NCI-H446 (cell line): ENCODE measurements at places on chromosomes 3 and 15.

- no peak for DNase-seq
These were observed 18.2 kb downstream of the FAN1 start for GRCh38 chr15:30921781-30922479.

DNA sequence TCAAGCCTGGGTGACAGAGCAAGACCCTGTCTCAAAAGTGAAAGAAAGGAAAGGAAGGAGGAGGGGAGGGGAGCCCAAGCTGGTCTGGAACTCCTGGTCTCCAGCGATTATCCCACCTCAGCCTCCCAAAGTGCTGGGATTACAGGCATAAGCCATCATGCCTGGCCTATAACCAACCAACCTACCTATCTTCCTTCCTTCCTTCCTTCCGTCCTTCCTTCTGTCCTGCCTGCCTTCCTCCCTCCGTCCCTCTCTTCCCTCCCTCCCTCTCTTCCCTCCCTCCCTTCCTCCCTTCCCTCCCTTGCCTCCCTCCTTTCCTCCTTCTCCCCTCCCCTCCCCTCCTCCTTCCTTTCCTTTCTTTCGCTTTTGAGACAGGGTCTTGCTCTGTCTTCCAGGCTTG is 56.7 kb upstream of the HACD2 start:
- no peak for DNase-seq

DNA sequence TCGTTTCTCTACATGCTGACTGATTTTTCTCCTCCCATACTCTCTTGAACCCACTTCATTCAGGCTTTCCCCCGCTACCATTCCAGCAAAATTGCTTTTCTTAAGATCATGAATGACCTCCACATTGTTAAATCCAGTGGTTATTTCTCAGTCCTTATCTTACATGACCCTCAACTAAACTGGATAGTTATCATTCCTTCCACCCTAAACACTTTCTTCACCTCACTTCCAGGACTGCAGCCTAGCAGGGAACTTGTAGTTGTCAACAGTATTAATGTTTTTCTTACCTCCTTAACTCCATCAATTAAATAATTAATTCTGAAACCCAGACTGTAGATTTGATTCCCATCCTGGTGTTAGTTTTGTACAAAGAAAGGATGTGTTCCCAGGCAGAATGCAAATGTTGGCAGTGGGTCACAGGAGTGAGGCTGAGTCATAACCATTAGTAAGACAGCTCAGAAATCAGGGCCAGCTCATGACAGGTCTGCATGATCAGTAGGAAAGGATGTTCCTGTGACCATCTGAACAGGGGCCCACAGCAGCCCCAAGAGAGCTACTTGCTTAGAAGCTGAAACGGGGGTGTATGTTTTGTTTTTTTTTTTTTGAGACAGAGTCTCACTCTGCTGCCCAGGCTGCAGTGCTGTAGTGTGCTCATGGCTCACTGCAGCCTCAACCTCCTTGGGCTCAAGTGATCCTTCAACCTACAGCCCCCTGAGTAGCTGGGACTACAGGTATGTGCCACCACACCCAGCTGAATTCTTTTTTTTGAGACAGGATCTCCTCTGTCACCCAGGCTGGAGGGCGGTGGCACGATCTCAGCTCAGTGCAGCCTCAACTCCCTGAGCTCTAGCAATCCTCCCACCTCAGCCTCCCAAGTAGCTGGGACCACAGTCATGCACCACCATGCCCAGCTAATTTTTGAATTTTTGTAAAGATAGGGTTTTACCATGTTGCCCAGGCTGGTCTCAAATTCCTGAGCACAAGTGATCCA is 9.1 kb downstream of the BCL2L10 start:
- peak; percentile 72 for DNase-seq

- no peak for DNase-seq
These were observed 1.8 kb downstream of the CAMKV start for GRCh38 chr3:49867871-49868321.

- no peak for DNase-seq
These were observed 21.9 kb upstream of the PLSCR2 start for GRCh38 chr3:146491303-146491702.

GRCh38 chr3:111769992-111770352 is 89.1 kb upstream of the PHLDB2 start:
- DNase-seq, result no peak

DNA sequence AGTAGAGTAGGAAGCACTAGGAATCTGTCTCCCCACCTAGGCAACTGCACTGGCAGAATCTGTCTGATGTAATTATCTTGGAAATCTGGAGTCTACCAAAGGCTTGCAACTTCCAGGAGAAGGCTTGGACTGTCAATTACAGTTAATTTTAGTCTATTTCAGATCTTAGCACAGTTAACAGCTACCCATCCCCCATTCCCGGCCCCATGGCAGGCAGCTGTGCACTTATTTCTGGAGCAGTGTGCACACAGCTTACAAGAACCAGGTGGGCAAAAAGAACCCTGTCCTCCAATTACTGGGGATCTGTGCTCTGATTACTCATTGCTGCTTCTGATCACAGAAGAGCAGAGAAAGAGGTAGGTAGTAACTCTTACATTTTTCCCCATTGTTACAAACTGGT is 12.3 kb upstream of the CDAN1 start:
- no peak for DNase-seq

DNA sequence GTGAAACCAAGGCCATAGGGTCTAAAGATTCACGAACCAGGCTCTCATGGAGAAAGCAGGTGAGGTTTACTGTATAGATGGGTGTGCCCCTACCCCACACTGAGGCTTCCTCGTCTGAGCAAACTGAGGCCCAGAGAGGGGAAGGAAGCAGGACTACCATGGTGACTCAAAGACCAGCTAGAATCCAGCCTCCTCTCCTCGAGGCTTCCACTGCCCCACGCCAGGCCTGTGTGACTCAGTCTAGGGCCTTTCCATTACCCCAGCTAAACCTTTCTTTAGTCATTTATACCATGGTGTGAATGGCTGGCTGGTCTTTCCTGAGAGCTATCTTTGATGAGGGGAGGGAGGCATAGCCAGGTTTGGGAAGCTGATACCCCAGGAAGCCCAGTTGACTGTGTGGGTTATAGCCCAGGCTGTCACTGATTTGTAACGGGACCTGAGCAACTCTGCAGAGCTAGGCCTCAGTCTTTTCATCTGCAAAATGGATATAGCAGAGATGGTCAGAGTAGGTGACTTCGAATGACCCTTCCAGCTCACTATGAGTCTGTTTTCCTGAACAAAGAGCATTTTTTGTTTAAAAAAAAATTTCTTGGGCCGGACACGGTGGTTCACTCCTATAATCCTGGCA is 3.0 kb upstream of the RHO start:
- no peak for DNase-seq

DNA sequence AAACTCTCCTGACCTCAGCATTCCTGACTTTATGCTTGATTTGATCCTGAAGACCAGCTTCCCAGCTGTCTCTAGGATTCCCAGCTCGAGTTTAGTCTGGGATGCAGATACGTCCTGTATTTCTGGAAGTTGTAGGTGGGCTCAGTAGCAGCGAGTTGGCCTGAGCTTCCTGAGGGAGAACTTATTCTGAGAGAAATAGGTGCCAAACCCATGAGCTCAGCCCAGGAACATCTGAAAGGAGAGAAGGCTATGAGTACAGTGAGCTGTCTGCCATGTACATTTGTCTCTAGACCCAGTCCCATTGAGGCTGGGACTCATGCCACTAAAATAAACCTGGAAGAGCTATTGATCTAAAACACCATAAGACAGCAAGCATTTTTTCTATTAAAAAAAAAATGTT is 36.6 kb upstream of the SLC9A9 start:
- DNase-seq, result no peak

GRCh38 chr15:52021128-52021671 is 2.2 kb downstream of the MAPK6 start:
- DNase-seq, result no peak

GRCh38 chr3:184771301-184772127 is 40.5 kb upstream of the VPS8 start:
- no peak for DNase-seq

- no peak for DNase-seq
These were observed 83.3 kb upstream of the C2CD4B start for GRCh38 chr15:62248277-62248984.
